ENCODE measurements at places on chromosomes 13 and 19.

GRCh38 chr19:11797491-11797890 is 832 bp upstream of the ZNF491 start:
- DNase-seq: peak; percentile 84

GRCh38 chr13:114099918-114100445 is 32.4 kb downstream of the RASA3 start:
- DNase-seq: no peak

- no peak for DNase-seq
Observed at GRCh38 chr13:112183532-112184090, 116.7 kb downstream of the SOX1 start.

DNA sequence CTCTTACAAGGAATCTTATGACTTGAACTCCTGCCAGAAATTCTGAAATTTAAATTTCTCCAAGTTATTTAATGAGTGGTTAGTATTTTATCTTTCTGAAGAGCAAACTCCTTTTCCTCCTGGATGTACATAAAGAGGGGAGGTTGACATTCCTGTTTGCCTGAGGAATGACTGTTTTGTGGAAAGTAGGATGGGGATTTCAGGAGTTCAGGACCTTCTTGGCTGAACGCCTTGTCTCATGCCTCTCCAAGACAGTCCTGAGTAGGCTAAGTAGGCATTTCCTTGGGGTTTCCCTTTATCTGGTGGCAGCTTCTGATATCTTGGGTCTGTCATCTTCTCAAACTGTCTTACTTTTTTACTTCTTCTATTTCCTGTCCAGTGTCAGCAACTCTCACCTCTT is 356.6 kb downstream of the TDRD3 start:
- no peak for DNase-seq

GRCh38 chr13:27833206-27833605 is 40.9 kb downstream of the GSX1 start:
- DNase-seq: no peak

- no peak for DNase-seq
Observed at GRCh38 chr19:55464662-55465054, at the start of gene C19orf85. C19orf85 (minus strand) TSS chr19:55464751; CDS start chr19:55464554, 197 bp downstream.

- DNase-seq: no peak
Observed at GRCh38 chr19:19062454-19063182, 1.2 kb upstream of the SLC25A42 start.

All from H1 (cell line).